ENCODE measurements at places on chromosomes 12 and 14. TPM values are rescaled to one million over a fixed set of nuclear protein-coding genes. Genes with fewer than 3 reads are reported as not detected.

DNA sequence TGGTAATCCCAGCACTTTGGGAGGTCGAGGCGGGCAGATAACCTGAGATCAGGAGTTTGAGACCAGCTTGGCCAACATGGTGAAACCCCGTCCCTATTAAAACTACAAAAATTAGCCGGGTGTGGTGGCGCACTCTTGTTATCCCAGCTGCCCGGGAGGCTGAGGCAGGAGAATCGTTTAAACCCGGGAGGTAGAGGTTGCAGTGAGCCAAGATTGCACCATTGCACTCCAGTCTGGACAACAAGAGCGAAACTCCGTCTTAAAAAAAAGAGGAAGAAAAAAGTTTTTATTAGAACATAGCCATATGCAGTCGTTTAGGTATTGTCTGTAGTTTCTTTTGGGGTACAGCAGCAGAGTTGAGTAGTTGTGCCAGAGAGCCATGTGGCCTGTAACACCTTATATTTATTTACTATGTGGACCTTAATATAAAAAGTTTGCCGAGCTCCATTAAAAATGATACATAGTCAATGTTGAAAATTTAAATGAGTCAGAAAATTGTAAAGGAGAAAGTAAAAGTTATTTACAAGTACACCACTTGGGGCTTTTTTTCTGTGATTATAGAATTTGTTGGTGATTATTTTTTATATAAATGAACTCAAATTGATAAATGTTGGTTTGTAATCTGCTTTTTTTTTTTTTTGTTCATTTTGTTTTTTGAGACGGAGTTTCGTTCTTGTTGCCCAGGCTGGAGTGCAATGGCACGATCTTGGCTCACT is 2.2 kb downstream of the ADIPOR2 start:
- DNase-seq = no peak

DNA sequence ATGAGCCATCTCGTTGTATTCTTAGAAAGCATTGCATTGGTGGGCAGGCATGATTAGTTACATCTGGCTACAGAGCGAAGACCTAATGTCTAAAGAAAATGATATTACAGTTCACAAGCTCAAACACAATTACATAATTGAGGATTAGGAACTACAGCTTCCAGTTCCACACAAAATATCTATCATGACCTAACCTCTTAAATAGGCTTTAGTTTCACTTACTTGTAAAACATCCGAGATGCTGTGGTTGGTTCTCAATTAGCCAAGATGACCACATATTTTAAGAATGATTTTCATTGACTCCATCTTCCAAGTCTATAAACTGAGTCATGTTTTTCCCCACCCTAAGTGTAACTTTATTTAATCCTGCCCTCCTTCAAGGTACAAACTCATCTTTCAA is 69.5 kb downstream of the LRIG3 start:
- no peak for DNase-seq

GRCh38 chr14:83798421-83798820 is 1731.5 kb upstream of the FLRT2 start:
- no peak for DNase-seq

DNA sequence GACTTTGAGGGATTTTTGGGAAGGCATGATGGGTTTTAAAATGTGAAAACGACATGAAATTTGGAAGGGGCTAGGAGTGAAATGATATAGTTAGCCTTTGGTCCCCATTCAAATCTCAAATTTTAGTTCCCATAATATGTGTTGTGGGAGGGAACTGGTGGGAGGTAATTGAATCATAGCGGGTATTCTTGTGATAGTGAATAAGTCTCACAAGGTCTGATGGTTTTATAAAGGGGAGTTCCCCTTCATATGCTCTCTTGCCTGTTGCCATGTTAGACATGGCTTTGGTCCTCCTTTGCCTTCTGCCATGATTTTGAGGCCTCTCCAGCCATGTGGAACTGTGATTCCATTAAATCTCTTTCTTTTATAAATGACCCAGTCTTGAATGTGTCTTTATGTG is 72.8 kb downstream of the SLC16A7 start:
- no peak for DNase-seq

GRCh38 chr14:21384494-21384851 is 654 bp upstream of the SUPT16H start:
- no peak for DNase-seq

DNA sequence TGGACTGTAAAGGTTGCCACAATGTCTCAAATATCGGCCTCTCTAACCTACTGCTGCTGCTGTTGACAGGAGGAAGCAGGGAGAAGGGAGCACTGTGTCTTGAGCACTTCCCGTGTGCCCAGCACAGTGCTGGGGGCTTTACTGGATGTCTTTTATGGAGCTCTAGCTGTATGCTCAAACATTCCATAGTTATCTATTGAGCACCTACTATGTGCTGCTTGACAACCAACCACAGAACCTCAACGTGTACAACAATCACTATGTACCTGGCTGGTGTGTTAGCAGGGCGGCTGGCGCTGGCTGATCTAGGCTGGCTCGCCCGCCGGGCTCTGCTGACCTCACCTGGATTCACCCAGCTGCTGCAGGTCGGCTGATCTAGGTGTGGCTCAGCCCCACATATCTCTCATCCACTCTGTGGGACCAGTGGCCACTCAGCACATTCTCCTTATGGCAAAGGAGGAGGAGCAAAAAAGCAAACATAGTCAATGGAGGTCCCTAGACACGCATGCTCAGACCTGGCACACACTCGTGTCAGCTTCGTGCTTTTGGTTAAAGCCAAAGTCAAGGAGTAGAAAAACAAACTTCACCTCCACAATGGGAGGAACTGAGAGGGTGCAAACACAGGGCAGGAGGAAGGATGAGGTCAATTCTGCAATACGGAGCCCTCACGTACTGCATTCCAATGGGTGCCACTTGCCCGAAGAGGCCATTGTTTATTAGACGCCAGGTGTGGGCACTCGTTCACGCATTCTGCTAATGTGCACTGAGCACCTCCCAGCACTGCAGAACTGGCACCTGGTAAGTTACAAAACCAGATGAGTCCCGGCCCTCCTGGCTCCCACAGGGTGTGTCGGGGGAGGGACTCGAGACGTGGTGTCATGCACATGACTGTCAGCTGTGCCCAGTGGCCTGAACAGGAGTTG is 147.2 kb downstream of the SCARB1 start:
- no peak for DNase-seq

DNA sequence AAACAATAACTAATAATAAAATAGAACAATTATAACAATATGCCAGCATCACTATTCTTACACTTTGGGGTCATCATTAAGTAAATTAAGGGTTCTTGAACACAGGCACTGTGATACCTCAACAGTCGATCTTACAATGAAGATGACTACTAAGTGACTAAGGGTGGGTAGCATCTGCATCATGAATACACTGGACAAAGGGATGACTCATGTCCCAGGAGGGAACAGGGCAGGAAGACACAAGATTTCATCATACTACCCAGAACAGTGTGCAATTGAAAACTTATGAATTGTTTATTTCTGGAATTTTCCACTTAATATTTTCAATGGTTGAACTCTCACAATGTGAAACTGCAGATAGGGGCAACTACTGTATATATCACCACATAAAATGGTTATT is 19.7 kb downstream of the TSPAN19 start:
- no peak for DNase-seq

Gene FAIM2
- total RNA-seq = not detected

Gene FOXM1
- 64.6 TPM for total RNA-seq

Gene KRT5
- total RNA-seq = not detected

Gene MMP17
- 75.7 TPM for total RNA-seq

Gene CD27
- not detected for total RNA-seq

Data from H7 (cell line).